ENCODE measurements at places on chromosomes 6 and 20.

DNA sequence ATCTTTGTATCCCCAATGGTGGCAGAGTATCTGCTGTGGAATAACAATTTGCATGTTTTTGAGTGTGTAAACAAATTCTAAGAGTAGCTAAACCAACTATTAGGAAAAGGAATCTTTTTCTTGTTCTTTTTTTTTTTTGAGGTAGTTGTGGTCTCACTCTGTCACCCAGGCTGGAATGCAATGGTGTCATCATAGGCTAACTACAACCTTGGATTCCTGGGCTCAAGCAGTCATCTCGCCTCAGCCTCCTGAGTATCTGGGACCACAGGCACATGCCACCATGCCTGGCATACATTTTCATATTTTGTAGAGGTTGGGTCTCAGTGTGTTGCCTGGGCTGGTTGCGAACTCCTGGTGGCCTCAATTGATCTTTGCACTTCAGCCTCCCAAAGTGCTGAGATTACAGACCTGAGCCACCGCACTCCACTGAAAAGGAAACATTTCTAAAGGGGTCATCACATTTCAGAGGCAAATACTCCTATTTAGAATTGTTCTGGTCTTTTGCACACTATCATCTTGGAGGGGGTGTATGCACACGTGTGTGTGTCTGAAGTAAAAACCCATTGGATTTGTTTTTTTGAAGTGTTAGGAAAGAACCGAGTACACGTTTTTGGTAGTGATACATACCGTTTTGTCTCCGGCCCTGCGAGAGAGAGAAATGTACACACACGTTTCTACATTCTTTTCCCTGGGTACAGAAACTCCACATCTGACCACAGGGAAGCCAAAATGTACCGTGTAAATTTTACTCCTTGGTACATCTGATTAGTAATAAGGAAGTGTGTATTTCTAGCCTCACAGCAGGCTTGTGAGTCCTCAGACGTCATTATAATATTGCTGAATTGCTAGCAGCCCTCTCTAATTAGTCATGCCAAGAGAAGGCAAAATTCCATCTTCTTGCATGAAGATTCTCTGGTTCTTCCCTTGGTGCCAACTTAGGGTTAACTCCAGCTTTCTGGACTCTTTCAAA, 183.6 kb downstream of the JARID2 start:
- DNase-seq, result no peak

DNA sequence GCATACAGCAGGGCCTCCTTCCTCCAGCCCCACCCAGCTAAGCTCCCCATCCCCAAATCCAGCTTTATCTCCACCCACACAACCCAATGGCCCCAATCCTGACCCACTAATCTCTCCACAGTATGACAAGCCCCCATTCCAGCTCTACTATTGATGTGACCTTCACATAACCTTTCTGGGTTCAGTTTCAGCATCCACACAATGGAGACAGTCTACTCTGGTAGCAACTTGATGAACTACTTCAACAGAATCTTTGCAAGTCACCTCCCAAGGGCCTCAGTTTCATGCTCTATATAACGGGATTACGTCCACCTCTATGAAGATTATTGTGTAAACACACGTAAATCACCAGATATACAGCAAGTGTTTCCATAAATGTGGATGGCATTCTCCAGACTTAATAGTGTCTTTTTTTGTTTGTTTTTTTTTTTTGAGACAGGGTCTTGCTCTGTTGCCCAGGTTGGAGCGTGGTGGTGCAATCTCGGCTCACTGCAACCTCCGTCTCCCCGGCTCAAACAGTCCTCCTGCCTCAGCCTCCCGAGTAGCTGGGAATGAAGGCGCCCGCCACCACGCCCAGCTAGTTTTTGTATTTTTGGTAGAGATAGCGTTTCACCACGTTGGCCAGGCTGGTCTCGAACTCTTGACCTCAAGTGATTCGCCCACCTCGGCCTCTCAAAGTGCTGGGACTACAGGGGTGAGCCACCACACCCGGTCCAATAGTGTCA, 1.4 kb downstream of the AHCY start:
- DNase-seq, result no peak

GRCh38 chr20:33131949-33132473, 35.9 kb upstream of the BPIFA2 start:
- no peak for DNase-seq

- DNase-seq, result no peak
Observed at GRCh38 chr6:43972913-43973300, 154.3 kb downstream of the MRPL14 start.

GRCh38 chr20:38152175-38152620, 12.9 kb downstream of the TGM2 start:
- DNase-seq, result no peak

DNA sequence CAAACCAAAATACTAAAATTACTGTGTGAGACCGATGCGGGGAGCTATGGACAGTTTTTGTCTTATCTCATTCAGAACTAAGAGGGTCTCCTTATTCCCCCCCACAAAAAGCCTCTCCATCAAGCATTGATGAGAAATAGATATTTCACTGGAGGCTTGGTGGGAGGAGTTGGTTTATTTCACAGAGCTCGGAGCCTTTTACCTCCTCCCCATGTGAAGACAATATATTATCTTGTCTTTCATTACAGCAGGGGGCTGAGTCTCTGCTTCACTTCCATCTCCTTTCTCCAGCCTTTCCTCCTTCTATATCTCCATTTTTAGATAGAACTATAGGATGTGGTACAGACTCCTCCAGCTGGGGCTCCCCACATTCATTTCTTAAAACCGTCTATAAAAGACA, 29.9 kb upstream of the MRAP2 start:
- no peak for DNase-seq

DNA sequence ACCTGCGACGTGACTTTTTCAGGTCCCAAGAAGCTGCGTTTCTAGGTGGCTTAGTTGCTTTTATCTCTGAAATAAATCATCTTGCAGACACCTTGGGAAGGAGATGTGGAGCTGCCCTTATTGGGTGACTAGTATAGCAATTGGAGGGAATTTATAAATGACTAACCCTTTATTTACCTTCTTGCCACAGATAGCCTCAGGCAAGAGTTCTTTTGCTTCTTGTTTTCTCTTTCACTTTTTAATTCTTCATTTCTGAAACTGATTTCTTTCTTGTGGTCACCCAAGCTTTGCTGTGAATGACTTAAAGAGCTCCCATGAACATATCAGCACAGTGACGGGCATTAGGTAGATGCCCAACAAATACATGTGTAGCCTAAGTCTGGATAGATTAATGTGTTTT, 3.0 kb downstream of the ADGRF4 start:
- DNase-seq, result no peak

GRCh38 chr6:46581459-46582177, 71.0 kb downstream of the CYP39A1 start:
- no peak for DNase-seq

GRCh38 chr6:104404377-104404776, 455.3 kb downstream of the HACE1 start:
- no peak for DNase-seq

DNA sequence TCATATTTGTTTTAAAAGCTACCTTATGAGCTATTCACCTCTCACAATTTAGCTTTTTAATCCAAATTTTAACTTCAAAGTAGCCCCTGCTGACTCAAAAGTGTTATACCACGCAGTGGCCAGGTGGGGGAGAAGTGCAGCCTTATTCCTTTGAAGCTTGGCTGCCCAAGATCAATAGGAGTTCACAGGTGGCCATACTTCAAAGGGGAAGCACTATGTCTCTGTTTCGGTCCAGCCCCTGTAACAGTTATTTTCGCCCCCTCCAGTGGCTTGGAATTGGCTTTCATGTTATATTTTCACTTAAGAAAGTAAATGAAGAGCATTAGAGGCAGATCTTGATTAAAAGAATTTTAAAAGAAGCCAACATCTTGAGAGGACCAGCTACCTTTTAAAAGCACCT, 608.4 kb downstream of the EPHA7 start:
- DNase-seq, result no peak

- no peak for DNase-seq
Observed at GRCh38 chr6:79422666-79423065, 114.6 kb downstream of the LCA5 start.

DNA sequence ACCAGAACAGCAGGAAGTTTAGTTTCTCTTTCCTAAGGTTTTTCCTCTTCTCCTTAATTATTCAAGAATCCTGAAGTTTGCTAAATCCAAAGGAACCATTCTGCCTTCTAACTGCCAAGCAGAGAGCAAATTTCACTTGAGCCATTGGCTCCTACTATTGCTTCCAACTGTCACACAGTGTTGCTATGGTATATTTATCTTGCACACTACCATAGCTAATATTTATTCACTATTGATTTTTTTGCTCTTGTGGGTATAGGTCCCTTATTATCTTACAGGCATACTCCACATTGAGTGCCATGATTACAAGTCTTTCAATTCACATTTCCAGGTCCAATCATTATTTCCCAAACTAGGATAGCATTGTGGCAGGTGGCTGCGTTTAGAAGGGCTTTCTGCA, 266.7 kb upstream of the FLRT3 start:
- DNase-seq, result no peak

DNA sequence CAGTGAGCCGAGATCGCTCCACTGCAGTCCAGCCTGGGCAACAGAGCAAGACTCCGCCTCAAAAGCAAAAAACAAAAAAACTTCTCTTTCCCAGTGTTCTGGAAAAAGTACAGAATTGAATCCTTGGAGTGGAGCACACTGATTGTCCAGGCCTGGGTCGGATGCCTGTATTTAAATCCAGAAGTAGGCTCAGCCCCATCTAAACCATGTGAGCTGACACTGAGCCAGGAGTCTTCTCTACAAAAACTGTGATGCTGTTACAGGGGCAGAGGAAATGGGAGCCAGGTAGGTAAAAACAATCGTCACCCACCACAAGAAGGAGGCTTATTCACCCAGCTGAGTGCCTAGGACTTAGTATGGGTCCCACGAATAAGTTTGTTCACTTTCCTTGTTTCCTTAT, 43.0 kb upstream of the PTPN1 start:
- DNase-seq, result no peak
